ENCODE measurements at places on chromosomes 3 and 15.

DNA sequence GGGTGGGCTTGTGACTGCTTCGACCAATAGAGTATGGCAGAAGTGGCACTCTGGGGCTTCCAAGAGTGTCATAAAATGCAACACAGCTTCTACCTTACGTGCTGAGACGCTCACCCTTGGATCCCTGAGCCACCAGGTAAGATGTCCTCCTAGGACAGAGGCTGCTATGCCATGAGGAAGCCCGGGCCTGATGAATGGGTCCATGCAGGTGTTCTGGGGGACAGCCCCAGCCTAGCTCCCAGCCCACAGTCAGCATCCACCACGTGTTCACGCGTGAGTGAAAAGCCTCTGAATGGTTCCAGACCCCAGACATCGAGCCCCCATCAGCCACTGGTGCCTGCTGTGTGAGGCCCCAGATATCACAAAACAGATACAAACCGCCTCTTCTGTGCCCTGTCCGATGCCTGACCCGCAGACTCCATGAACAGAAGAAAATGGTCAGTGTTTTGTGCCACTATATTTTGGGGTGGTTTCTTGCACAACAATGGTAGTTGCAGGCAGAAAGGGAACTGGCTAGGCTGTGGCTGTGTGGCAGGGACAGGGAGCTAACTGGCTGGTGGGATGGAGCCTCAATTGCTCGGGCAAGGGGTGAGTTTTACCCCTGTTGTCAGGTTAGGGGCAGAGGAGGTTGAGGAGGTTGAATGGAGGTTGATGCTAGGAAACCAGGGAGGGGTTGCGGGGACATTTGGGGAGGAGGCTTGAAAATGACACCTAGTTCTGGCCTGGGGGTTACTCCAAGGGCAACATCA, 92.2 kb downstream of the LINGO1 start:
- no peak for DNase-seq

GRCh38 chr3:126039870-126040269, 44.1 kb downstream of the SLC41A3 start:
- DNase-seq: no peak

DNA sequence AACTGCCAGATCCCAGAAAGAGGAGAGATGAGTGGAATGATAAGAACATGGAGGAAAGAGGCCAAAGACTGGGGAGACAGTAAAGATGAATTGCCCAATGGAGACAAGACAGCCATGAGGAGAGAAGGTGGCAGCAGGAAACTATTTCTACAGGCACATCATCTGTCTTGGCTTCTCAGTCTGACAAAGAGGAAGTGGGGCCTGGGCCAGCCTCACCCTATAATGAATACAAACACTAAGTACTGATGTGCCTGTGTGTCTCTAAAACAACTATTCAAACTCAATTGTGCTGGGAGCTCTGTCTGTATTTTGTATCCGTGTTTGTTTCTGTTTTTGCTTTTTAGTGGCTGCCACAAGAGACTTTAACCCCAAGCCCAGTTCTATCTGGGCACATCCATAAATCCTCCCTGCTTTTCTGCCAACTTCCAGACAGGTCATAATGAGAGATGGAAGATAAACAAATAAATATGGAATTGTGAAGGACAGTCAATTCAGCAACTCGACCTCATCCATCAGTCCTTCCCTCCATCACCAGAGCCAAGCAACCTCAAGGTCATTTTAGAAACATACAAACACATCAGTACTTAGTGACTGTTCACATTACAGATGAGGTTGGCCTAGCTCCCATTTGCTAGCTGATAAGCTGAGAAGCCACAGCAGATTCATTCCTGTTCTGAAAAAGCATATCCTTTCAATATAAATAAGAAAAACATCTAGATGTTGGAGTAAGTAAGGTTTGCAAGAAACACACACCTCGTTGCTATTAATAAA, 116.7 kb downstream of the CADPS start:
- DNase-seq: no peak

GRCh38 chr3:144369129-144369879, 397.7 kb downstream of the DIPK2A start:
- DNase-seq: no peak

- no peak for DNase-seq
Observed at GRCh38 chr15:66066481-66066880, 187.1 kb downstream of the MEGF11 start.

- no peak for DNase-seq
Observed at GRCh38 chr15:98858610-98859023, 149.0 kb downstream of the PGPEP1L start.

GRCh38 chr15:48422401-48422800, 91.2 kb downstream of the DUT start:
- DNase-seq: no peak

DNA sequence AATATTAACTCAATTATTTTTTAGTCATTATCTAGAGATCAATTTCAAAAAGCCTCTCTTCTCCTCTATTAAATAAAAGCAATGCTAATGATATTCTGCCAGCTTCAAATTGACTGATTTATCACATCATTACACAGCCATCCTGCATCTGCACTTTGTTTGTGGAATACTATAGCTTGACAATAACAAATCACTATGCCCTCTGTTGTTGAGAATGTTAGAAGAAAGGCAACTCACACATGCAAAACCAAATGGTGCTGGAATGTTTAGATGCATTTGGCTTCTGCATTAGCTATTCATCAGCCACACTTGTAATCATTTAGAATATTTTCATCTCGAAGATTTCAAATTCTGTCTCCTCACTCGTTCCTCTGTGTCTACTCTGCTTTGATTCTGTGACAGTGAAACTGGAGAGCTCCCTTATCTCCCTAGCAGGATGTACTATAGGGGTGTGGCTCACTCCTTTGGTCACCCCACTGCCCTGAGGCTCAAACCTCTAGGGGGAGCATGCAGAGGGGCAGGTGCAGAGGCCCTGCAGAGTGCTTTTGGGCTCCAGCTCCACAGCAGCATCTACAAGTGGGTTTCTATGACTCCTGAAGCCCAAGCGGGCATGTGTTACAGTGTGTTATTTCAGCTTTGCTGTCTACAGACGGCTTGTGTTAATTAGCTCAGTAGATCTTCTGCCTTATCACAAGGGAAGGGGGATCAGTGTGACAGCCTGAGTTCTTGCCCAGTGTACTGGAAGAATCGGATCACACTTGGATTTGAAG, 454.1 kb upstream of the BCHE start:
- DNase-seq: no peak

- DNase-seq: no peak
Observed at GRCh38 chr3:152330559-152330958, 61.8 kb downstream of the MBNL1 start.

GRCh38 chr3:127747751-127748521, 74.4 kb downstream of the MGLL start:
- peak; percentile 65 for DNase-seq

- DNase-seq: peak; percentile 87
Observed at GRCh38 chr3:128993461-128994172, at the start of gene CFAP92. Gene CFAP92 (minus strand): TSS chr3:128994076. CDS start chr3:128993304, 772 bp downstream.

DNA sequence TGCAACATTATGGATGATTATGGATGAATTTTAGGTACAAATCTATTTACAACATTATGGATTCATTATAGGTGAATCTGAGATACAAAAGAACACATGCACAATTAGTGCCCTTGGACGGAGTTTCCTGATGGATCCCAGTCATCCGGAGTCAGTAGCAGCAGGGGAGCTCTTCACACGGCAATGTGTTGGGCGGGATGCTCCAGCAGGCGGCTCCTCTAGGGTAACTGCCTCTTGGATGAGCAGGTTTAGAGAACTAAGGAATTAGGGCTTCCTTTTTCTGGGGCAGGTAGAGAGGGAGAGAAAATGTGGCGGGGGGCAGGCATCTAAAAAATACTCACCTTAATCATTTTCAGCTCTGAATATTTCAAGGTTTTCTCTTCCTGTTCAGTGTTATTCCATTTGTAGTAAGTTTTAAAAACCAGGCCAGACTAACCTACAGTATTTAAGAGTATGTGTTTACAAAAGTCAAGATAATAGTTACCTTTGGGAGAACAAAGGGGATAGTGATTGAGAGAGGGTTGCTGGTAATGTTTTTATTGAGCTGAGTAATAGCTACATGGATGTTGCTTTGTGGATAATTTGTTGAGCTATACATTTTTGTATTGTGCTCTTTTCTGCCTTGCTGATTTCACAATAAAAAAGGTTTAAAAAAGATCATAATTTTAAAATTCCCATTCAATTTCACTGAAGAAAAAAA, 27.4 kb upstream of the GOLM2 start:
- DNase-seq: no peak

- no peak for DNase-seq
Observed at GRCh38 chr3:40240921-40241320, 68.6 kb upstream of the EIF1B start.

Measured in uterus (tissue), 4 donors.